ENCODE measurements at places on chromosomes 6 and 20.
A peak's percentile ranks its signal among the peaks of the same experiment; 100 is the strongest.

GRCh38 chr6:81612136-81612535 lies 140.3 kb downstream of the TENT5A start:
- DNase-seq = no peak

- peak; percentile 69 for DNase-seq
Observed at GRCh38 chr6:116461932-116462885, 1.0 kb downstream of the CALHM6 start.

- DNase-seq = no peak
Observed at GRCh38 chr6:53500095-53500494, 44.8 kb downstream of the GCLC start.

GRCh38 chr6:32974016-32974333 lies 5.6 kb downstream of the BRD2 start:
- no peak for DNase-seq

GRCh38 chr20:2741463-2741862 lies 48.9 kb downstream of the EBF4 start:
- DNase-seq = no peak

Data from fibroblast of skin of right quadriceps (primary cell).